ENCODE measurements at places on chromosomes 12 and 14.

- DNase-seq, result no peak
These were observed 5.9 kb downstream of the MMP17 start for GRCh38 chr12:131833896-131834641.

DNA sequence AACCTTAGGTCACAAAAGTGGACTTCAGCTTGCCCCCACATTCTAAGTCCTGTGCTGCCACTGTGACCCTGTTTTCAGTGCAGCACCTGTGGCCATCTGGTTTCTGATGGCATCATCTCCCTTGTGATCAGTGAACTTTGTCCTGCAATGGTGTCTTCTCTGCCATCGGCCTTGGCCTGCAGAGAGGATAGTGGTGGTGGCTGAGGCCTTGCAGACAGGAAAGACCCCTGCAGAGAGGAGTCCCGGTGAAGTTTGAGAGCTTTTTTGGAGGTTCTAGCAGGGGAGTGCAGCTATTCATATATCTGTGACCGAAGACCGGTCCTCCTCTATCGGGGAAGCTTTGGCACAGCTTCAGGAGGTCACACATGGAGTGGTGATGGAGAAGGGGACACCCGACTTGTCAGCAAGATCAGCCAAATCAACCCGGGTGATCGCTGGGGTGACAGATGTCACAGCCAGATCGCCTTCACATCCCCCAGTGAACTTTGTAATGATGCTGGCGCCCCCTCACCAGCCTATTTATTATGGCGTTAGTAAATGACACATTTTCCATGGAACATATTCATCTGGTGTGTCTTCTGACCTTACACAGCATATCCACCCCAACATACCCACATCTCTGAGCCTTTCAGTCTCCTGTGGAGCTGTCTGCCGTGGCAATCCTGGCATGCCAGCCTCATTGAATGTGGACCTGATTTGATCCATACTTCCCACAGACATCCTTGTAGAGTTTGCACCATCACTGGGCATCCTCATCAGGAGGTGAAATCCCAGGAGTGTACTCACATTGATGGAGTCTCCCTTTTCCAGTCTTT lies 136.1 kb downstream of the PAPOLA start:
- DNase-seq, result no peak

GRCh38 chr14:96512602-96513397 lies 10.6 kb downstream of the PAPOLA start:
- DNase-seq, result no peak

GRCh38 chr12:7127916-7128626 lies 618 bp downstream of the RBP5 start:
- no peak for DNase-seq

DNA sequence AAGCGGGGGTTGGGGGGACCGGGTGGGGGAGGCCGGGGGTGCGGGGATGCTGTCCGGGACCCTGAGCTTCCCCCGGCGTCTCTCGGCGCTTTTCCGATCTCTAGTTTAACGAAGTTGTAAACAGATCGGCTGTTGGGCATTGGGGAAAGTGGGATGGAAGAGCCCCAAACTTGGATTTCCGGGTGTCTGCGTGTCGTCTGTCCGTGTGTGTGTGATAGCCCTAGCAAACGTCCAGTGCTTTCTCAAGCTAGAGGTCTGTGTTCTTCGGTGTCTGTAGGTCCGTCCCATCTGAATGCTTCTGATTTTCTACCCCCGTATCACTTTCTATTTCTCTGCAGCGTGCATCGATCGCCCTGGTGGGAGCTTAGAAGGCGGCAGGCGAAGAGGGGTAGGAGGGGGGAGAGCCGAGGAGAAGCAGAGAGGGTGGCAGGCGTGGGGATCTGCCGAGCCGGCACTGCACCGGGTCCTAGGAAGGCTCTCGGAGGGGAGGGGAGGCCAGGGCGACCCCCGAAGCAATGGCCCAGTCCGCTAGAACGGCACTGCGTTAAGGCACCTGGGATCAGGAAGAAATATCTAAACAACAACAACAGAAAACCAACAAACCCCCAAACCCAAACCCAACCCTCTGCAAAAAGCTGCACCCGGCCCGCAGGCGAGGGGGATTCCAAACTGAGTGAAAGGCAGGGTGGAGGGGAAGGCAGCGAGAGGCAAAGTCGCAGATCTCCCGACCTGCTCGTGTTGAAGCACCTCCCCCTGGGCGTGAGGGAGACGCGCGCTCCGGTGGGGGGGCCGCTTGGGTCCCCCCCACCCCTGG lies 1.0 kb downstream of the KCNA1 start:
- DNase-seq, result peak; percentile 13

DNA sequence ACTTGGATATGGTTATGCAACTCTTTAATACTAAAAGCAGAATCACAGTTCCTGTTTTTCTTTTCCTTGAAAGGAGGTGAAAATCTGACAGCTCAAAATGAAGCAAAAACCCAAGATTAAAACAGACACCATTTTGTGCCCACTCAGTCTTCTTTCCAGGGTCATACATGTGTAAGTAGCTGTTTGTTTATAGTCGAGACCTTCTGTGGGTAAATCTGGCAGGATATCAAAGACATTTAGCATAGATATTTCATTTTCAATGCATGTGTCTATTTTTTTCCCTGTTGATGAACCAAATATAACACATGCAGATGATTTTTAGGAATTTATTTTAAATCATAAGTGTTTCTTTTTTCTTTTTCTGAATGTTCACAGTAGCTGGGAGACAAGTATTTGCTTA lies 398.8 kb downstream of the FOXG1 start:
- no peak for DNase-seq

GRCh38 chr12:79531518-79531917 lies 159.2 kb downstream of the PAWR start:
- no peak for DNase-seq

DNA sequence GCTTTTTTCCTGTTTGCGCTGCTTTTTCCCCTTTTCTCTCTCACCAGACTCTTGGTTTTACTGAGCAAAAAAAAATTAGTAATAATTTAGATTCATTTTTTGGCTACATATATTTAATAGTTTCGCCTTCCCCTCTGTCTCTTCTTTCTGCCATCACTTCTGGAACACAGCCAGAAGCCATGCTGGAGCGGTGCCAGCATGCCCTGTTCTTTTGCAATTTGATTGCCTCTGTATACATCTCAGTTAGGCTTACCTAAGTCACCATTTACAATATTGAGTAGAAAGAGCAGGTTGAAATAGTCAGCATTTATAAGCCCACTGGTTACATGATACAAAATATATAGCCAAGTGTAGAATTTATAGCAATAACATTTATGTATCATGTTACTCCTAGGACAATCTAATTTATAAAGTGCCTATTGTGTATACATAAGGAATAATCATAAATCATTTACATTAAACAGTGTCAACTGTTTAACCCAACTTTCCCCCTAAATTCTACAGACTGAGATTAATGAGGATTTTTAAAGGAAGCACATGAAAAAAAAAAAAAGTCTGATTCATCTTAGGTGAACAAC lies 413.8 kb upstream of the SOX5 start:
- no peak for DNase-seq

GRCh38 chr12:130357241-130357640 lies 19.6 kb downstream of the PIWIL1 start:
- no peak for DNase-seq

GRCh38 chr14:21455592-21455911 lies 371 bp downstream of the CHD8 start:
- DNase-seq, result no peak

- no peak for DNase-seq
These were observed 711.4 kb downstream of the FSCB start for GRCh38 chr14:43795600-43796228.

DNA sequence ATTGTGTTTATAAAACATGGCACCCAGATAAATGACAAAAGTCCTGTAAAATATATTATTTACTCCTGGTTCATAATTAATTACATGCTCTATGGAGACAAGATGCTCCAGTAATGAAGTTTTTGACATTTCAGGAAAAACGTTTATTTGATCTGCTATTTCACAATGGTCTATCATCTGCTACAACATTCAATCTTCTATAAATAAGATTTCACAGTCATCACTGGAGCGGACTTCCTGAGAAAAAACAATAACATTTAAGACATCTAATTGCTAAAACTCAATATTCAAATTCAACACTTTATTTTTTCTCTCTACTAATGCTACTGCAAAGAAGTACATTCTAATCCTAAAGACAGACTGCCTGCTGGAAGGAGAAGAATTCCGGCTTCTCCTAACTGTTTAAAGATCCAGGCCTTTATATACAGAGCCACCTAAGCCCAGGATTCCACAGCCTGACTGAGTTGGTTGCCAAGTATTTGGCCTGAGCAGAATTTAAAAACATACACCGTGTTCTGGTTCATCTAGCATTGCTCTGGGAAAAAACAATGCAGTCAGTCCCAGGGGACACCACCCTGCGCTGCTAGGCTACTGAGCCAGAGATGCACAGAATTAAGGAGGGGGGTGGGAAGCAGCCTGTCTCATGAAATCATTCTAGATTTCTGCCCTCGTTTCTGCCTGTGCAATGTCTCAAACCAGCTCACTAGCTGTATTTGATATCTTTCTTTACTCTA lies 58.0 kb downstream of the TMTC1 start:
- DNase-seq, result no peak

Measured in activated naive CD4-positive, alpha-beta T cell treated with anti-CD3 and anti-CD28 coated beads, Interleukin-2, amount 50 U/mL, for 72 hours (primary cell).